Type B pancreatic cell (in vitro differentiated cells): ENCODE measurements at places on chromosomes 6 and 20. TPM values are rescaled to one million over a fixed set of nuclear protein-coding genes. Genes with fewer than 3 reads are reported as not detected.

- H3K27me3 ChIP-seq, result peaks cover 4% of the 10 kb centered on the region
- no peaks in the 10 kb centered on the region for H3K36me3 ChIP-seq
- H3K27ac ChIP-seq, result no peak overlapping the region
- no peak overlapping the region for H3K4me3 ChIP-seq
Observed at GRCh38 chr6:68054756-68055155, 580.3 kb upstream of the ADGRB3 start.

- H3K4me3 ChIP-seq, result no peak overlapping the region
- H3K27ac ChIP-seq, result no peak overlapping the region
- H3K36me3 ChIP-seq, result peaks cover 12% of the 10 kb centered on the region
Observed at GRCh38 chr20:56372850-56373249, 14.1 kb downstream of the FAM210B start.

GRCh38 chr6:124226396-124226795 lies 422.7 kb downstream of the NKAIN2 start:
- H3K27ac ChIP-seq, result no peak overlapping the region
- H3K27me3 ChIP-seq, result no peaks in the 10 kb centered on the region
- DNase-seq, result no peak
- no peaks in the 10 kb centered on the region for H3K4me1 ChIP-seq
- no peak overlapping the region for H3K4me3 ChIP-seq
- peaks cover 6% of the 10 kb centered on the region for H3K36me3 ChIP-seq

DNA sequence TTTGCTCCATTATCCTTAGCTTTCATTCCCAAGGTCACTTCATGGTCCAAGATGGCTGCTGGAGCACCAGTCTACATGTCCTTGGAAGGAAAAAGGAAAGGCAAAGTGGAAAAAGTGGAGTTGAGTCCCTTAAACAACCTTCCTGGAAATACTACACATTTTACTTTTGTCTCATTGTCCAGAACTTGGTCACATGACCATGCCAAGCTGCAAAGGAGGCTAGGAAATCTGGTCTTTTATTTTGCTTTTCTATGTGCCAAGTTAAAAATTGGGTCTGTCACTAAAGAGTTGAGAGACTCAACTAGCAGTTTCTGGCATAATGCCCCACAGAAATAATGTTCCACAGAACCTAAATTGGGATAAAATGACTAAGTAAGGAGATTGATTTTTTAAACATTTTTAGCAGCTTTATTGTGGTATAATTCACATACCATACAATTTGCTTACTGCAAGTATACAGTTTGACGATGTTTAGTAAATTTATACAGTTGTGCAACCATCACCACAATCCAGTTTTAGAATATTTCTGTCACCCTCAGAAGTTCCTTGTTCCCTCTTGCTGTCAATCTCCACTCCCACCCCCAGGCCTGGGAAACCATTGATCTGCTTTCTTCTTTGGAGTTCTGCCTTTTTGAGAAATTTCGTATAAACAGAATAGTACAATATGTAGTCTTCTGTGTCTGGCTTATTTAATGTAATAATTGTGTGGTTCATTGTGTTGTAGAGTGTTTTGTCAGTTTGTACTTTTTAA lies 5.6 kb upstream of the CHD6 start:
- peaks cover 21% of the 10 kb centered on the region for H3K27me3 ChIP-seq
- H3K36me3 ChIP-seq, result no peaks in the 10 kb centered on the region
- no peak overlapping the region for H3K27ac ChIP-seq
- no peak for DNase-seq

GRCh38 chr6:16130932-16131387 lies 2.1 kb downstream of the MYLIP start:
- peaks cover 30% of the 10 kb centered on the region for H3K4me1 ChIP-seq
- peak overlapping the region; percentile 93 for H3K27ac ChIP-seq
- peaks cover 17% of the 10 kb centered on the region for H3K36me3 ChIP-seq
- H3K4me3 ChIP-seq, result peak overlapping the region; percentile 98
- peaks cover 7% of the 10 kb centered on the region for H3K27me3 ChIP-seq
- DNase-seq, result no peak

GRCh38 chr6:154010371-154010770 lies 28.7 kb upstream of the OPRM1 start:
- H3K27me3 ChIP-seq, result no peaks in the 10 kb centered on the region
- no peak for DNase-seq
- H3K36me3 ChIP-seq, result no peaks in the 10 kb centered on the region
- H3K27ac ChIP-seq, result no peak overlapping the region

DNA sequence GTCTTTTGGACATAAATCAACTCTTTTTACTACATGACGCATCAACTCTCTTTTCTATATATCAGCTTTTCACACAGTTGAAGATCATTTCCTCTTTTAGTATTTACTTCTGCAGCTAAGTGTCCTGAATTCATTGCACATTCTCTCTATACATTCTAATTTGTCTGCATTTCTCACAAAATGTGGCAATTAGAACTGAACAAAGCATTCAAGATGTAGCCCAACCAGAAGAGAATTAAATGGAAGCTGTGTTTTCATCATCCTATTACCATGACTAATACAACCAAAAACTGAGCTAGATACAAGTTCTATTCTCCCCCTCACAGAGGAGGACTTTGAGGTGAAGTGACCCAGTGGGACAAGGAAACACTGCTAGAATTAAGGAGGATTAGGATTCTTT lies 86.9 kb downstream of the PLCG1 start:
- H3K4me1 ChIP-seq, result peaks cover 25% of the 10 kb centered on the region
- H3K27me3 ChIP-seq, result no peaks in the 10 kb centered on the region
- no peak overlapping the region for H3K4me3 ChIP-seq

GRCh38 chr20:41476013-41476441 lies 109.4 kb upstream of the EMILIN3 start:
- peaks cover 55% of the 10 kb centered on the region for H3K36me3 ChIP-seq
- no peak for DNase-seq
- peak overlapping the region; percentile 44 for H3K27ac ChIP-seq
- H3K4me3 ChIP-seq, result no peak overlapping the region
- peaks cover 19% of the 10 kb centered on the region for H3K4me1 ChIP-seq
- no peaks in the 10 kb centered on the region for H3K27me3 ChIP-seq

GRCh38 chr20:23024701-23025100 lies 10.4 kb upstream of the SSTR4 start:
- H3K36me3 ChIP-seq, result no peaks in the 10 kb centered on the region
- no peak overlapping the region for H3K27ac ChIP-seq
- no peak for DNase-seq
- H3K4me3 ChIP-seq, result no peak overlapping the region

- peaks cover 23% of the 10 kb centered on the region for H3K36me3 ChIP-seq
- H3K27ac ChIP-seq, result no peak overlapping the region
- H3K4me3 ChIP-seq, result no peak overlapping the region
Observed at GRCh38 chr6:36906539-36907325, 21.0 kb downstream of the C6orf89 start.

DNA sequence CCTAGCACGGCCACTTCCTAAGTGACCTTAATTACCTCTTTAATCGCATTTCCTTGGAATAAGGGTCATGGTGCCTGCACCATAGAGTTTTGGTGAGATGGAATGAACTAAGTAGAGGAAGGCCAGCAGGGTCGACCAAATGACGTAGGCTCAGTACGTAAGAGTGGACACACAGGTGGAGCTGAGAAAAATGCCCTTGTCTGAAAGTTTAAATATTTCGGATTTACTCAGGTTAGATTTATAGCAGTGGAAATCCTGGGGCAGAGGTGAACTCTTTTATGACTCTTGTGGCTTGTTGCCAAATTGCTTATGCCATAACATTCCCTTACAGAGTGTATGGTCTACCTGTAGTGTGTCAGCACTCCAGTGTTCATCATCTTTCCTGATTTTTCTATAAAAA lies 23.6 kb upstream of the BTBD3 start:
- H3K36me3 ChIP-seq, result peaks cover 27% of the 10 kb centered on the region
- no peak overlapping the region for H3K27ac ChIP-seq
- peaks cover 42% of the 10 kb centered on the region for H3K4me1 ChIP-seq
- no peak for DNase-seq

DNA sequence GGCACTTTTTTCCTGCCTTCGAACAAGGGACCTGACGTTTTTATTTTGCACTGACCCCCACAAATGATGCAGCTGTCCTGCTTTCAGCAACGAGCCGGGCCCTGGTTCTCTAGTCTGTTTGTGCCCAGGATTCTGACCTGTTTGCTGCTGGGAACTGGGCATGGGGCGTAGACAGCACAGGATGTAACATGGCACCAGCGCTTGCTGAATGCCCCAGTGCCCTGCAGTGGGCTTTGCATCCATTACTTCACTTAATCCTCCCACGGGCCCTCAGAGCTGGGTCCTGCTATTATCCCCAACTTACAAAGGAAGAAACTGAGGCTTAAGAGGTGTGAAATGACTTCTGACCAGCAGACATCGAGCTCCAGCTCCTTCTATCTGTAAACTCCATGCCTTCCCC lies 80.4 kb upstream of the PMEPA1 start:
- H3K36me3 ChIP-seq, result no peaks in the 10 kb centered on the region
- H3K27ac ChIP-seq, result no peak overlapping the region
- no peak for DNase-seq

DNA sequence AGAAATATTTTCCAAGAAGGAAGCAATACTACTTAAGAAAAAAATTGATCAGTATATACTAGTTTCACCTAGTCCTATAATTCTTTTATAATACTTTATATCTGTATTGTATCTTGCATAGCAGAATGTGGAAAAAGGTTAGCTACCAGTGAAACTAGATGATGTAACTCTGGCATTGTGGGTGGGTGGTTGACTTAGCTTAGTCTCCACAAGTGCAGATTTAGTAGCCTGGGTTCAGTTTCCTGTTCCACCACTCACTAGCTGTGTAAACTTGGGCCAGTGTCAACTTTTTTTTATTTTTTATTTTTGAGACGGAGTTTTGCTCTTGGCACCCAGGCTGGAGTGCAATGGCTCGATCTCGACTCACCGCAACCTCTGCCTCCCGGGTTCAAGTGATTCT lies 2.0 kb downstream of the MUC21 start:
- H3K36me3 ChIP-seq, result no peaks in the 10 kb centered on the region
- no peak overlapping the region for H3K27ac ChIP-seq
- peaks cover 19% of the 10 kb centered on the region for H3K4me1 ChIP-seq
- DNase-seq, result no peak
- H3K4me3 ChIP-seq, result no peak overlapping the region

GRCh38 chr20:56245761-56246160 lies 2.8 kb upstream of the MC3R start:
- no peaks in the 10 kb centered on the region for H3K4me1 ChIP-seq
- H3K36me3 ChIP-seq, result no peaks in the 10 kb centered on the region
- H3K4me3 ChIP-seq, result no peak overlapping the region
- no peak for DNase-seq
- no peak overlapping the region for H3K27ac ChIP-seq

GRCh38 chr6:117550078-117550600 lies 52.2 kb downstream of the GOPC start:
- no peaks in the 10 kb centered on the region for H3K27me3 ChIP-seq
- H3K36me3 ChIP-seq, result peaks cover 9% of the 10 kb centered on the region
- no peak for DNase-seq
- H3K4me3 ChIP-seq, result peak overlapping the region; percentile 2

- no peak overlapping the region for H3K27ac ChIP-seq
- peaks cover 4% of the 10 kb centered on the region for H3K36me3 ChIP-seq
- no peak for DNase-seq
- peaks cover 46% of the 10 kb centered on the region for H3K4me1 ChIP-seq
- H3K27me3 ChIP-seq, result no peaks in the 10 kb centered on the region
Observed at GRCh38 chr20:32507998-32508774, 76.9 kb downstream of the NOL4L start.

DNA sequence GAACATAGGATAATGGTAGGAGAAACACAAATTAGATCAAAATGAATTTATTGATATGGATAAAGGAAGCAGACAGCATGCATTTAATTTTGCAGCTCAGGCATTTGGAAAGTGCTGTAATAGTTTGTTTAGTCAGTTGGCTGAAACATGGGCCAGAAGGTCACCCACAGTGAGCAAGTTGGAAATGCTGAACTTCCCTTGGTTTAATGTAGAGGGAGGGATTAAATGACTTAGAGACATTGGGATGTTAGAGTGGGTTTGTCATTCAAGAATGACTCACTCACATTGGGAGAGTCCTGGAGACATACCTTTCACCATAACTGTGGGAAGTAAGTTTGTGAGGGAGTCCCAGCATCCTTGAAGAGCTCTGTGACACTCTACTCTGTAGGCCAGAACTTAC lies 231.5 kb upstream of the PLCB4 start:
- H3K27me3 ChIP-seq, result no peaks in the 10 kb centered on the region
- H3K36me3 ChIP-seq, result peaks cover 4% of the 10 kb centered on the region
- H3K4me1 ChIP-seq, result no peaks in the 10 kb centered on the region
- H3K4me3 ChIP-seq, result no peak overlapping the region
- no peak overlapping the region for H3K27ac ChIP-seq

DNA sequence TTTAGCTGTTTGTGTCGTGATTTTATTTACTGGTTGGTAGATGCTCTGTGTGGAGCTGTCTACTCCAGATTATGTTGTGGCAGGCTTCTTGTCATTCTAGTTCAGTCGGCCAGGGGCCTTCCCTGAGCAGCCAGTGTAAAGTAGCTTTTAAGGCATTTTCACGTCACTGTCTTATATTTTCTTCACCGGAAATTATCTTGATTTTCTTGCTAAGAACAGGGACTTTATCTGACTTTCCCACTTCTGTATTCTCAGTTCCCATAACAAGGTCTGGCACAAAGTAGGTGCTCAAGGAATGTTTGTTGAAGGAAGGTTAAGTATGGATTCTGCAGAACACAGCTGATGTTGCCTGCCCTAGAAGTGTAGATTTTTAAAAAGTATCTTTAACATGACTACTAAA lies 868 bp downstream of the LTV1 start:
- H3K27me3 ChIP-seq, result no peaks in the 10 kb centered on the region
- DNase-seq, result no peak
- peaks cover 14% of the 10 kb centered on the region for H3K4me1 ChIP-seq
- peak overlapping the region; percentile 94 for H3K27ac ChIP-seq
- peaks cover 25% of the 10 kb centered on the region for H3K36me3 ChIP-seq

CGA gene
- total RNA-seq, result 0.43 and 30.3 TPM in 2 replicates

FOXC1 gene
- total RNA-seq, result 20.8 and 53.5 TPM in 2 replicates

ID1 gene
- 472 and 516 TPM in 2 replicates for total RNA-seq

BCAS1 gene
- total RNA-seq, result 10.7 and 43.3 TPM in 2 replicates

MOXD1 gene
- total RNA-seq, result 3.7 and 22.0 TPM in 2 replicates

MLN gene
- 0.65 and 4.6 TPM in 2 replicates for total RNA-seq

C6orf163 gene
- 3.3 and 4.7 TPM in 2 replicates for total RNA-seq

CTAGE9 gene
- not detected in 2 replicates for total RNA-seq

LGSN gene
- 0.10 TPM in 1 of 2 replicates, not detected in the other for total RNA-seq

C6orf58 gene
- 0.63 TPM in 1 of 2 replicates, not detected in the other for total RNA-seq

BACH2 gene
- 8.5 and 33.5 TPM in 2 replicates for total RNA-seq

PMEPA1 gene
- total RNA-seq, result 4.3 and 8.8 TPM in 2 replicates

RRAGD gene
- 18.0 and 19.7 TPM in 2 replicates for total RNA-seq
